Effector CD4-positive, alpha-beta T cell (primary cell): ENCODE measurements at places on chromosomes 16 and 17.

GRCh38 chr16:78686601-78687000 lies 587.1 kb downstream of the WWOX start:
- no peak for DNase-seq

GRCh38 chr17:49631496-49631895 lies 46.4 kb downstream of the SPOP start:
- no peak for DNase-seq

DNA sequence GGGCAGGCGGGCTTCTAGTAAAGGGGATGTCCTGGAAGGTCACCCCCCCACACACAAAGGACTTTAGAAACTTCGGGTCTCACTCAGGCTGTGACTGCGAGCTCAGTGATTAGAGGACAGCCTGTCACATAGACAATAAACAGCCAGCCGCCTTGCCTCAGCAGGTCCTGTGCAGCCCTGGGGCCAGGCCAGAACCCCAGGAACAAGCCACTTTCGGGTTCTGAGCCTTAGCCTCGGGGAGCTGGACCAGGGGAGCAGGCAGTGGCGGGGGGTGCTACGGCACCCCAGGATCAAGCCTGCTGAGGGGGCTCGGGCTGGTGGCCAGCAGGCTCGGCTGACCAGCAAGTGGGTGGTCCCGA lies 1.1 kb downstream of the GAS7 start:
- no peak for DNase-seq

- DNase-seq, result no peak
These were observed 54.1 kb downstream of the PIMREG start for GRCh38 chr17:6498356-6498755.

DNA sequence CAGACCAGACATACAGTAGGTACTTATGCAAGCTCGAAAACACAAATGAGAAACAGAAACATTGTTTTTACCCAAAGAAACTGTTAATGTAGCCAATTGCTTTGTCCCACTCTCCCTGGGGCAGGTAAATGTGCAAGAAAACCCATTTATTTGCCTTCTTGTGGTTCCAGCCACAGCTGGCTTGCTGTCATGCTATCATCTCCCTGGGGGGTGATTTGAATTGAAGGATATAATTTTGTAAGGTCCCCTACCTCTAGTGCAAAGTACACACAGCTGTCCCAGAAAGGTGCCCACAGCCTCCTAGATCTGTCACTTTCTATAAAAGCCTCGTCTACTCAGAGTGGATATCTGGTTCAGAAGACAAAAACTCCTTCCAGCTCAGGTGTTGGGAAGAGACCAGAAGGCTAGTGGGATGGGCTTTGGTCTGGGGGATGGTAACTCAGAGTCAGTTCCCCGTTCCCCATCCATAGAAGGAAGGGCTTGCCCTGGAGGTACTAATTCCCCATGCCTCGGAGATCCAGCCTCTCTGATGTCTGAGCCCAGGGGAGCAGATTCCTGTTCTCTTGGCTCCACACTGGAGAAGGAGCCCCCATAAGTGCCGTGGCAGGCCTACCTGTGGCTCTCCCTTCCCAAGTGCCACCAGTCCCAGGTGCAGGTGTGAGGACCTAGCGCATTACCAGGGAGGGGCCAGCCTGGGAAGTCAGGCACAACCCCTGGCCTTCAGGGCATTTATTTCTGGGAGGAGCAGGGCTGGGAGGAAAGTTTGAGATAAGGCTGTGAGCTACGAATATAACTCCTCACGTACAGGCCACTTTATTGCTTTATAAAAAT lies 2.4 kb upstream of the PRR15L start:
- DNase-seq, result no peak
